Heart left ventricle (tissue), 16 donors: ENCODE measurements at places on chromosomes 16 and 17. TPM values are rescaled to one million over a fixed set of nuclear protein-coding genes. Genes with fewer than 3 reads are reported as not detected.

GRCh38 chr16:66547101-66547989 lies 2.6 kb downstream of the TK2 start:
- H3K27ac ChIP-seq = no peak overlapping the region
- H3K4me1 ChIP-seq = no peaks in the 10 kb centered on the region
- H3K36me3 ChIP-seq = peaks cover 30% of the 10 kb centered on the region
- no peak overlapping the region for H3K4me3 ChIP-seq
- H3K27me3 ChIP-seq = no peaks in the 10 kb centered on the region

DNA sequence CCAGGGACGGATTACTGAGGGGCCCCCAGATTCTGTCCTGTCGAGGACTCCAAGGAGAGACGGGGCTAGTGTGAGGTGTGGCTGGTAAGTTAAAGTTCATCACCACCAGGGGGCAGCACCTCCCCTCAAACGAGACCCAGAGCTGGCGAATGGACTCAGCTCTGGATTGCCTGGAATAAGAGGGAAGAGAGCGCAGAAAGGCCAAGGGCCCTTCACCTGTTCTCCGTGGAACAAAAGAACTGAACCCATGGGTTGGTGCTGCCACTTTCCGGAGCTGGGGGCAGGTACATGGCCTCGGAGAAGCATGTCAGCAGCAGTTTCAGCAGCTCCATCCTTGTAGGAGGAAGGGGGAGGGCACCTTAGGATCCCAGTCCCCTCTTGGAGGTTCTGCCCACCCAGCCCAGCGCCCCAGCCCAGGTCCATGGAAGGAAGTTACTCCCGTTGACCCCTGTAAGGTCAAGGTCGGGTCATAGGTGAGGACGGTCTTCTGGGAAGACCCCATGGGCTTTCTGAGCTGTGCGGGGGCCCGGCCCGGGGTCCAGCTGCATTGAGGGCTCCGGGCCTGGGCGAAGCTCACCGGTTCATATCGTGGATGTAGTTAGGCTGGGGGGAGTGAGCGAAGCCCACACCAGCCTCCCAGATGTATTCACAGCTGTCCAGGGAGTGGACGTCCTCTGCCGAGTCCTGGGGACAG lies 10.8 kb downstream of the HID1 start:
- H3K4me1 ChIP-seq = no peaks in the 10 kb centered on the region
- H3K36me3 ChIP-seq = no peaks in the 10 kb centered on the region
- no peak overlapping the region for H3K4me3 ChIP-seq
- peak; percentile 89 for DNase-seq
- no peak overlapping the region for H3K27ac ChIP-seq

GRCh38 chr17:81336930-81337325 lies 41.8 kb upstream of the SLC38A10 start:
- no peak overlapping the region for H3K27ac ChIP-seq
- no peaks in the 10 kb centered on the region for H3K27me3 ChIP-seq
- DNase-seq = no peak
- no peak overlapping the region for H3K4me3 ChIP-seq
- no peaks in the 10 kb centered on the region for H3K36me3 ChIP-seq

- H3K4me3 ChIP-seq = no peak overlapping the region
- DNase-seq = no peak
- no peak overlapping the region for H3K27ac ChIP-seq
- H3K36me3 ChIP-seq = peaks cover 16% of the 10 kb centered on the region
- H3K4me1 ChIP-seq = peaks cover 11% of the 10 kb centered on the region
- H3K27me3 ChIP-seq = no peaks in the 10 kb centered on the region
Measured at GRCh38 chr16:81080233-81080632, 3.2 kb upstream of the C16orf46 start.

DNA sequence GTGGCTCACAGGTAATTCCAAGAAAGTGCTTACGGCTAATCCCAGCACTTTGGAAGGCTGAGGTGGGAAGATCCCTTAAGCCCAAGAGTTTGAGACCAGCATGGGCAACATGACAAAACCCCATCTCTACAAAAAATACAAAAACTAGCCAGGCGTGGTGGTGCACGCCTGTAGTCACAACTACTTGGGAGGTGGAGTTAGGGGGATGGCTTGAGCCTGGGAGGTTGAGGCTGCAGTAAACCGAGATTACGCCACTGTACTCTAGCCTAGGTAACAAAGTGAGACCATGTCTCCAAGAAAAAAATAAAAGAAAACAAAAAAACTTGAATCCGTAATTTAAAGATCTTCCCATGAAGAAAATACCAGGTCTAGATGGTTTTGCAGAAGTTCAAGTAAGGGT lies 5.0 kb downstream of the ICAM2 start:
- H3K36me3 ChIP-seq = no peaks in the 10 kb centered on the region
- DNase-seq = no peak
- no peaks in the 10 kb centered on the region for H3K4me1 ChIP-seq

ALOX15 gene
- total RNA-seq = not detected

SPN gene
- 0.52 TPM for total RNA-seq
